Spleen (tissue), 13 donors: ENCODE measurements at places on chromosomes 13 and 19. TPM values are rescaled to one million over a fixed set of nuclear protein-coding genes. Genes with fewer than 3 reads are reported as not detected.
A peak's percentile ranks its signal among the peaks of the same experiment; 100 is the strongest.

The CLDND2 gene
- 2.5 TPM for total RNA-seq

The HIPK4 gene
- not detected for total RNA-seq

The FCGBP gene
- 18.9 TPM for total RNA-seq

The PTBP1 gene
- 284 TPM for total RNA-seq

The MIA gene
- 1.5 TPM for total RNA-seq

The ZNF667 gene
- total RNA-seq: 3.9 TPM

DNA sequence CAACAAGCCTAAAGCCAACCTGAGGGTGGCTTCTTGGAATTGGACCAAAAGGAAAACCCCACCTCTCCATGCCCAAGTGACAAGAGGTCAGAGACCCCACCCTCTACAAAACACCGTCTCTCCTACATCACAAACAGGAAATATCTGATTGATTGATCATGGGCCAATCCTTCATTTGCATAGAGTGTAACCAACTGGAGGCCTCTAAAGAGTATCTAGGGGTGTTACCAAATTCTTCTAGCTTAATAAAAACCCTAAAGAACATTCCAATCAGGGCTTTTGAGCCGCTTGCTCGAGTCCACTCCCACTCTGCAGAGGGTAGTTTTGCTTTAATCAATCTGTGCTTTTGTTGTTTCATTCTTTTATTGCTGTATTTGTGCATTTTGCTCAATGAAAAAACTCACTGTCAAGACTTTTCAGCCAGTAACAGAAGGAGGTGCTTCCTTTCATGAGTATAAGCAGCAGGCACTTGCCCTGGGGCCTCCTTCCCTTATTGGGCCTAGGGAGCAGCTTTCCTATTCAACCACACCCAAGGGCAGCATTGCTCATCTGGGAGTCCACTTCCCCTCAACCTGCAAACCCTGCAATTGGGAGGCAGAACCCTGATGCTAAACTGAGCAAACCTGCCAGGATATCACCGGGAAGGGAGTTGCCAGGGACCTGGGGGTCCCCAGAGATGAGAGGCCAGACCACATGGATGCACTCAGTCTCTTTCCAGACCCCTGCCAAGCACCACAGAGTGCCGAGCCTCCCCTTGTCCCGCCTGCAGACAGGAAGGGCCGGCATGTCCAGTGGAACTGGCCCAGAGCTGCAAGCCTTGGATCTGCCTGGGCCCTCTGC is 154.3 kb upstream of the VSTM2B start:
- H3K36me3 ChIP-seq: no peaks in the 10 kb centered on the region
- no peaks in the 10 kb centered on the region for H3K4me1 ChIP-seq
- DNase-seq: peak; percentile 41
- no peak overlapping the region for H3K27ac ChIP-seq

- H3K4me3 ChIP-seq: no peak overlapping the region
- peaks cover 19% of the 10 kb centered on the region for H3K36me3 ChIP-seq
- peaks cover 43% of the 10 kb centered on the region for H3K4me1 ChIP-seq
- H3K27ac ChIP-seq: no peak overlapping the region
- no peak for DNase-seq
- no peaks in the 10 kb centered on the region for H3K27me3 ChIP-seq
These were observed 6.8 kb downstream of the ZNF564 start for GRCh38 chr19:12544401-12544876.

- no peak for DNase-seq
- no peak overlapping the region for H3K27ac ChIP-seq
- no peaks in the 10 kb centered on the region for H3K36me3 ChIP-seq
- no peak overlapping the region for H3K4me3 ChIP-seq
These were observed 767.9 kb downstream of the PCDH9 start for GRCh38 chr13:66462187-66462586.

DNA sequence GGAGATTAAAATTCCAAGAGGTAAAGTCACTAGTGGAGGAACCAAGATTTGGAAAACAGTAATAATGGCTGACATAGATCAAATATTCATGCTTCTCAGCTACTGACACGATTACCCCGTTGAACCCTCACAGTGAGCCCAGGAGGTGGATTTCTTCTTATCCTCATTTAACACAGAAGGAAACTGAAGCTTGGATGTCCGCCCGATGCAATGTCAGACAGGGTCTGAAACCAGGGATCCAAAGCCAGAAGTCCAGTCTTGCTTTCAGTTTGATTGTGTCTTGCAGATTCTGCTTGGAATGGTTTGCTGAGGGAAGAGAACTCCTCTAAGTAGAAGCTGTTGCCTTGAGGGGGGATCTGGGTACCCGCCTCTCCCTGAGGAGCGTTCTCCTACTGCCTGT is 404.7 kb downstream of the KCNRG start:
- no peaks in the 10 kb centered on the region for H3K4me1 ChIP-seq
- no peak for DNase-seq
- H3K4me3 ChIP-seq: no peak overlapping the region

DNA sequence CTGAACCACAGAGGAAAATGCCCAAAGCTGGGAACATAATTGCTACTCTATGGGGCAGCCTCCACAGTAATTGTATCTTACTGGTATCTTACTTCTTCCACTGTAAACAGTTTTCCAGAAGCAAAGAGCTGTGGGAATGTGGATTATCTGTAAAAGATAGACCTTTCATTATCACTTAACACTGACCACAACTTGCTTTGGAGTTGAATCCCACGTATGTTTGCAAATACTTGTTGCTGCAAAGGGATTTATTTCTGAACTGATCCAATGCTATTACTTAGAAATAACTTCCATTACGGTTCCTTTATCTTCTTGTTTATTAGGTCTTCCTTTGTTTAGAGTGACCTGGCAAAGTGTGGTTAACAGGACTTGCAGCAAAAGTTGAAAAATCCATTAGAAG is 218.1 kb downstream of the KCTD12 start:
- H3K4me3 ChIP-seq: no peak overlapping the region
- no peak overlapping the region for H3K27ac ChIP-seq
- no peaks in the 10 kb centered on the region for H3K27me3 ChIP-seq
- no peaks in the 10 kb centered on the region for H3K36me3 ChIP-seq

DNA sequence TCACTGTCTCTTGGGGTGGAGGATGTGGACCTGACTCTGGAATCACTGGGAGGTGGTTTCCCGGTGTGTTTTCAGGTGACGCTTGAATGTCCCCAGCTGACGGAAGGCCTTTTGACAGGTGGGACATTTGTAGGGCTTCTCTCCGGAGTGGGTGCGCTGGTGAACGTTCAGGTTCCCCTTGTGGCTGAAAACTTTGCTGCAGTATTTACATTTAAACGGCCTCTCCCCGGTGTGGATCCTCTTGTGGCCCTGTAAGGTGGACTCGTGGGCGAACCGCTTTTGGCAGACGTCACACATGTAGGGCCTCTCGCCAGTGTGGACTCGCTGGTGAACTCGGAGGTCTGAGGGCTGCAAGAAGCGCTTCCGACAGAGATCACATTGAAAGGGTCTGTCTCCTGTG is 7.8 kb downstream of the ZSCAN5B start:
- H3K27ac ChIP-seq: no peak overlapping the region
- no peaks in the 10 kb centered on the region for H3K4me1 ChIP-seq
- H3K4me3 ChIP-seq: no peak overlapping the region
- no peaks in the 10 kb centered on the region for H3K36me3 ChIP-seq
- no peak for DNase-seq
- no peaks in the 10 kb centered on the region for H3K27me3 ChIP-seq

GRCh38 chr13:50400035-50400726 is 384.9 kb downstream of the KCNRG start:
- DNase-seq: no peak
- no peak overlapping the region for H3K27ac ChIP-seq
- H3K27me3 ChIP-seq: no peaks in the 10 kb centered on the region
- no peaks in the 10 kb centered on the region for H3K4me1 ChIP-seq
- no peaks in the 10 kb centered on the region for H3K36me3 ChIP-seq

DNA sequence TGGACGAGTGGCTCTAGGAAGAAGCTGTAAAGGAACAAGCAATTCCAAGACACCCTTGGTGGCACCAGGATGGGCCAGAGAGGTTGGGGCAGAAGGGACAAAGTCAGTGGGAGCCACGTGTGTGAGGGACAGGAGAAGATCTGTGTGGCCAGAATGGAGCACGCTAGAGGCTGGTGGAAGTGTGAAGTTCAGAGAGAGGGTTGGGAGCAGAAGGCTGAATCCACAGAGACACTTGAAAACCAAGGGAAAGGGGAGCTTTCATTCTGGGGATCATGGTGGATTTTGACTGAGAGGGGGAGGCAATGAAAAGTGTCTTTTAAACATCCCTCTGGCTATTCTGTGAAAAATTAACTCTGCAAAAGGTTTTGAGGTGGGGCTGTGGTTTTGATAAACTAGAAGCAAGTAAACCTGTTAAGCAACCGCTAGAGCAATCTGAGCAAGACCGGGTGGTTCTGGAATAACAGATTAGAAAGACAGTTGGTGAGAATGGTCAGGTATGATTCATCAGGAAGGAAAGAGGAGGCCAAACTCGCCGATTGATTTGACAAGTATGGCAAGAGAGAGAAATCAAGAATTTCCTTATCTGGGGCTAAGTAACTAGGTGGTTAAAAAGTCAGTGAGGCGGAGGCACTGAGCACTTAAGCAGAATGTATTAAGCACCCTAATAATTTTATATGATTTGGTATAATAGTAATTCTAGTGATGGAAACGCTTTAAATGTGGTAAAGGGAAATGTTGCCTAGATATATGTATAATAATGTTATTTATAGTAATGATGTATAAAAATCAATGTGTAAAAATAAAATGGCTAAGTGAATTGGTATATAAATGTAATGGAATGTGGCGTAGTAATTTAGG is 140.0 kb downstream of the MYO16 start:
- DNase-seq: no peak
- H3K4me3 ChIP-seq: no peak overlapping the region
- H3K27me3 ChIP-seq: no peaks in the 10 kb centered on the region
- H3K4me1 ChIP-seq: no peaks in the 10 kb centered on the region

DNA sequence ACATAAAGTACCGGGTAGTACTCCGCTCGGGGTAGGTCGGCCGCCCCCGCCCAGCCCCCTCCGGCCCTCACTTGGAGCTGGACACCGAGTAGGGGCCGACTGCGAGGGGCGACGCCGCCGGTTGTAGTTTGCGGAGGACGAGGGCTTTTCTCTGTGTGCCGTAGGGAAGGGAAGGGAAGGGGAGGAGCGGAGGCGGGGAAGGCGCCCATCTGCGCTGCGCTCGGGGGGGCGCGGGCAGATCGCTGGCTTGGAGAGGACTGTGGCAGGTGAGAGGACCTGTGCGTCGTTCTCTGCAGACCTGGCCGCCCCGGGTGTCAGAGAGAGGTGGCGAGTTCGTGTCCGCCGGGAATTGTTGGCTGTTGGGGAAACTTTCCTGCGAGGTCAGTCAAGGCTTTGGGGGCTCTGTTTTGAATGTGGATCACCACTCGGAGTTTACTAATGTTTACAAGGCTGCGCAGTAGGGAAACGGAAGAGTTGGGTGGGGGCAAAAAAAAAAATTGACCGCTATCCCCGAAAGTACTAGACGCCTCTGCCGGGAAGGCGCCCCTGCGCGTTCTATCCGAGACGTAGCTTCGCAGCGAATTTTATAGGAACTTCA is 1.4 kb downstream of the ING1 start:
- H3K4me1 ChIP-seq: peaks cover 29% of the 10 kb centered on the region
- H3K27ac ChIP-seq: peak overlapping the region; percentile 100
- peak; percentile 93 for DNase-seq

- no peaks in the 10 kb centered on the region for H3K36me3 ChIP-seq
- peak; percentile 32 for DNase-seq
- H3K4me1 ChIP-seq: peaks cover 10% of the 10 kb centered on the region
- H3K27me3 ChIP-seq: no peaks in the 10 kb centered on the region
- H3K4me3 ChIP-seq: no peak overlapping the region
These were observed 7.2 kb upstream of the NUP62 start for GRCh38 chr19:49936549-49936948.

DNA sequence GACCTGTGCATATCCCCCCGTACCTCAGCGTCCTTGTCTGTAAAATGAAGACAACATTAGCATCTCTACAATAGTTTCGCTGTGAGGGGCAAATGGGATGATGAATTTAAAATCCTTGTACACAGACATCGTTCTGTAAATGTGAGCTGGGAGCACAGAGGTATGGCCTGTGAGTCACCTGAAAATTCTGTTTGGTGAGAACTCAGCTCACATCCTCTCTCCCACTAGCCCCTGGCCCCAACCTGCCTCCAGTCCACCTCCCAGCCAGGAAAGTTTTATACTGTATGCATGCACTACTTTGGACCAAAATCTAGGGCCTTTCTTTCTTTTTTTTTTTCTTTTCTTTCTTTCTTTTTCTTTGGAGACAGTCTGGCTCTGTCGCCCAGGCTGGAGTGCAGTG is 8.7 kb upstream of the IZUMO2 start:
- no peak overlapping the region for H3K4me3 ChIP-seq
- no peak for DNase-seq
- no peaks in the 10 kb centered on the region for H3K27me3 ChIP-seq

DNA sequence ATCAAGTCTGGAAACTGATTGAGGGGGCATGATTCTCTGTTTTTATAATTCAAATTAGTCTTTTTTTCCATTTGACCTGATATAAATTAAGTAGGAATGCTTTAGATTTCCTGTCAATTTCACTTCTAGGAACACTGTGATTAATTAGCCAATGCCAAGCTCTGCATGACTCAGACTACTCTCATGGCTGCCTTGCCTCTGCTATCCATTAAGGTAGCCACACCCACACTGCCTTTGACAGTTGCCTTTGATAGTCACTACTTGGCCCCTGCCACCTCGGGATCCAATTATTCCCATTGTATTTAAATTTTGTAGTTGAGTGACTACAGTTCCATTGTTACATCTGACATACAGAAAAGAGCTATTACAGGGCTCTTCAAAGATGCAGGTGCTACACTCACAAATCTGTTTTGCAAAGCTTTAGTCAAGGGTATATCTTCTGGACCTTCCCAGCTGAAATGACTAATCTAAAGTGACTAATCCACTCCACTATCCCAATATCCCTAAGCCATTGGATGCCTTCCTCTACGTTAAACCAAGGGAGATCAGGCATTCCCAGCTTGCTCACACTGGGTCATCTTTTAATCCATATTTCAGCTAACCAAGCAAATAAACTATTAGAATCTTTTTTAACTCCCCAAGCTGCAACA is 1193.1 kb upstream of the MIR17HG start:
- H3K27me3 ChIP-seq: no peaks in the 10 kb centered on the region
- no peak overlapping the region for H3K4me3 ChIP-seq
- DNase-seq: no peak
- no peaks in the 10 kb centered on the region for H3K36me3 ChIP-seq
- no peaks in the 10 kb centered on the region for H3K4me1 ChIP-seq
- no peak overlapping the region for H3K27ac ChIP-seq

- DNase-seq: no peak
- no peaks in the 10 kb centered on the region for H3K36me3 ChIP-seq
- no peak overlapping the region for H3K27ac ChIP-seq
- no peaks in the 10 kb centered on the region for H3K4me1 ChIP-seq
- no peak overlapping the region for H3K4me3 ChIP-seq
These were observed 29.5 kb upstream of the RBM26 start for GRCh38 chr13:79435561-79435990.

DNA sequence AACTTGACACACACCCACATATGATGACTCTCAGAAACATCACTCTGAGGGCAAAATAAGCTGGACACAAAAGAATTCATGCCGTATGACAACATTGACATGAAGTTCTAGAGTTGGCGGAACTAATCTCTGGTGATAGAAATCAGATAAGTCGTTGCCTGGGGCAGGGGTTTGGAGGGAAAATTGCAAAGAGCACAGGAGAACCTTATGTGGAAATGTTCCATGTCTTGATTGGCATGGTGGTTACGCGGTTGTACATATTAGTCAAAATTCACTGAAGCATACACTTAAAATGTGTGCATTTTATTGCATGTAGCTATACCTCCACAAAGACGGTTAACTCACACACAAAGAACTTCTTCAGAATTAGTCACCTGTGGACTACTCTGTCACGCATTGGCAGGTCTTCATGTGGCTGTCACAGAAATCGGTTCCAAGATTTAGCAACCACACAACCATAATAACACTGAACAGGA is 137.8 kb upstream of the GJB6 start:
- no peaks in the 10 kb centered on the region for H3K36me3 ChIP-seq
- no peak for DNase-seq
- H3K27me3 ChIP-seq: no peaks in the 10 kb centered on the region
- no peak overlapping the region for H3K4me3 ChIP-seq
- H3K4me1 ChIP-seq: no peaks in the 10 kb centered on the region
- H3K27ac ChIP-seq: no peak overlapping the region
